ENCODE measurements at places on chromosomes 5 and 9.
A peak's percentile ranks its signal among the peaks of the same experiment; 100 is the strongest.

GRCh38 chr9:28001096-28001495 is 427.8 kb upstream of the C9orf72 start:
- DNase-seq = no peak

DNA sequence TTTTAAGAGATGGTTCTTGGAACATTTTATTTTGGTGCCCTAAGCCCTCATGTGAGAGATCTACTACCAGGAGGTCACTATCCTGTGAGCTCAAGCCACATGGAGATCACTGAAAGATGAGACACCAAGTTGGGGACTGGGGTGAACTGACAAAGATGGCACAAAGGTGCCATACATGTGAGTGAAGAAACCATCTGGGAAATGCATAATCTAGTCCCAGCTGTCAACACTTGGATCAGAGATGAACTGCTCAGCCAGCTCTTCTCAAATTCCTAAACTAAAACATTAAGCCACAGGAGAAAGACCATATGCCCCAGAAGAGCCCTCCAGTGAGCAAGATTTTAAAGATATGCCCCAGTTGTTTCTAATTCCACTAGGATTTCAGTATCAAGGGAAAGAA is 22.2 kb upstream of the MYOT start:
- no peak for DNase-seq

DNA sequence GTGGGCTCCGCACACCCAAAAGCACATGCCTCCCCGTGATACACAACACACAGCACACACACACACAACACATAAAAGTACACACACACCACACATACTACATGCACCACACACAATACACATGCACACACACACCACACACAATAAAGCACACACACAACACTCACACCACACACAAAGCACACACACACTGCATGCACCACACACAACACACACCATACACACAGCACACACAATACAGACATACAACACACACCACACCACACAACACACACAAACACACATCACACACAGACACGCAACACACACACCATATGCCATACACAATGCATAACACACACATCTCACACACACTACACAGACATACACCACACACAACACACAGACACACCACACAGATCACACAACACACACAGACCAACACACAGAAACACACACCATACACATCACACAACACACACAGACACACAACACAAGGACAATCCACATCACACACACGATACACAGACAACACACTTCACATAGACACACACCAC is 3.4 kb upstream of the CCDC187 start:
- DNase-seq = no peak

DNA sequence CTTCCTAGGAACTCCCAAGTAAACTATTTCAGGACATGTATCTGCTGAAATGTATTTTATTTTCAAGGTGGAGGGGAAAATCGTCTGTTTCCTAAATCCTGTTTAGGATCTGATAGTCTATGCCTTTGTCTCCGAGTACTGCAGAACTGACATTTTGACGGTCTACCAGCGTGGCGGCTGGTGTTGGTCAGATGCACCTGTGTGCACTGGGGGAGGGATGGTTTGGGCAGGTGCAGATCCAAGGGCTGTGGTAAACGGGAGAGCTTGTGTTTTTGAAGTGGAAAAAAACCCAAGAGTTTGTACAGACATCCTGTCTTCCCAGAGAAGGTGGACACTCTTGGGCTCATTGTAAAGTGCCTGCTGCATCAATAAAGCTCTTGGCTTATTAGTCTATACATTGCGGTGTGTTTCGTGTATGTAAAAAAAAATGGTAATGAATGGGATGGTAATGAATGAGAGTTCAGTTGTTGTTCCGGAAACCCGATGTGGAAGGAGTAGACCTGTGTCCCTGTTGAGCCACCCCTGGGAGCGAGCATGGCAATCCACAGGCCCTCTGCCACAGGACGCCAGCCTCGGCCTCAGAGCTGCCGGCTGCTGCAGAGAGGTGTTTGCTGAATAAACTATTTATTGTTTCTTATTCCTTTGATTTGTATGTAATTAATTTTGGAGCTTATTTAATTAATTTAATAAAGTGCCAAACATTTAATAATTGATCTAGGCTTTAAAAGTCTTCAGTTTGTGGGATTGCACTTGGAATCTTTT is 15.3 kb downstream of the ARPC5L start:
- DNase-seq = no peak

- no peak for DNase-seq
Measured at GRCh38 chr5:171757853-171758535, 27.6 kb upstream of the SMIM23 start.

DNA sequence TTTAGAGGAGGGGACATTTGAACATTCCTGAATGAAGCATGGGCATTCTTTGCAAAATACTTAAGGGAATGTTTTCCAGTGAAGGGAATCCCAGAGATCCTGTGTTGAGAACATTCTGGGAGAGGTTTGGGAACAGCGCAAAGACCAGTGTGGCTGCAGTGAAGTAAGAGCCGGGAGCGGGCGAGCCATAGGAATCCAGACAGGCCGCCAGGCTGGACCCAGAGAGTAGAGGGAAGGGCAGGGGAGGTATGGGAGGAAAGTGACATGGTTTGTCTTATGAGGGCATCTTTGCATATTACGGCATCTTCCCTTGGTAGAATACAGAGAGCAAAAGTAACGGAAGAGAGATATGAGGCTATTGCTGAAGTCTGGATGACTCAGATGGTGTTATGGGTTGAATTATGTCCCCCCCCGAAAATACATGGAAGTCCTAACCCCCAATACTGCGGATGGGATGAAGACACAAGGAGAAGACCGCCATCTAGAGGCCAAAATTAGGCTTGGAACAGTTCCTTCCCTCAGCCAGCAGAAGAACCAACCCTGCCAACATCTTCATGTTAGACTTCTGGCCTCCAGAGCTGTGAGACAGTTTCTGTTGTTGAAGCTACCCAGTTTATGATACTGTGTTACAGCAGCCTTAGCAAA is 268.2 kb downstream of the MAST4 start:
- DNase-seq = peak; percentile 15

- no peak for DNase-seq
Measured at GRCh38 chr9:19161257-19162025, 34.1 kb upstream of the PLIN2 start.

- no peak for DNase-seq
Measured at GRCh38 chr5:143757116-143757515, 54.8 kb upstream of the HMHB1 start.

- no peak for DNase-seq
Measured at GRCh38 chr9:78567693-78568092, 270.8 kb downstream of the PSAT1 start.

DNA sequence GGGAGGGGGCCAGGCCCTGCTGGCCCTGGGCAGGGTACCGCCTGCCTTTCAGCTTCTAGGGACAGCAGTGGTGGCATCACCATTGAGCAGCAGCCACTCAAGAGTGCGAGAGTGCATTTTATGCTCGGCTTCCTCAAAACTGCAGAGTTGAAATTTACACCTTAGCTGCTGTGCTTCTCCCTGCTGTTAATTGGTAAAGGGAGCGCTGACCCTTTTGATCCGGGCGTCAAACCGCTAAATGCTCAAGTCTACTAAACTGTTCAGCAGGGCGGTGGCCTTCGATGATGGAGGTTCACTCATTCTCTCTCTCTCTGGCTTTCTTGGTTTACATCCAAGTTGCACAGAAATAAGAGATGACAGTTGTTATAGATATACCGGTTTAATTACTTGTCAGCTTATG is 368.6 kb upstream of the IRX2 start:
- DNase-seq = no peak

- no peak for DNase-seq
Measured at GRCh38 chr9:98215821-98216220, 23.4 kb upstream of the CORO2A start.

GRCh38 chr5:135028791-135029476 is 5.1 kb downstream of the PITX1 start:
- no peak for DNase-seq

DNA sequence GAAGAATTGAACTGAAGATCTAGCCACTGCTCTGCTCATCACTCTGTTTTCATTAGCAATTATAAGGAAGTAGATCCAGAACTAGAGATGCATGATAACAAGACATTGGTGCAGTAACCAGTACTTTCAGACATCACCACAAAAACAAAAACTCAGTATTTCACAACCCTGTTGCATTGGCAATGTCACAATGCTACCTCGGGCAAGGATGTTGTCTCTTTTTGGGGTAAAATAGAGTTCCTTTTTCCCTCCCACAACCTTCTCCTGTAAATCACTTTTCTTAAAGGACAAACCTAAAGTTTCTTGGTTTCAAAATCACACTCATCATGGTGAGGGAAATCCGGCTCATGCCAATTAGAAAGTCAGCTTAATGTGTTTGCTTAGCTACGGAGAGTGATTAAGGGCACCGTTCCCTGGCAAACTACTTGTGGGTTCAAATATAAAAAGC is 420.1 kb upstream of the MEF2C start:
- peak; percentile 41 for DNase-seq

DNA sequence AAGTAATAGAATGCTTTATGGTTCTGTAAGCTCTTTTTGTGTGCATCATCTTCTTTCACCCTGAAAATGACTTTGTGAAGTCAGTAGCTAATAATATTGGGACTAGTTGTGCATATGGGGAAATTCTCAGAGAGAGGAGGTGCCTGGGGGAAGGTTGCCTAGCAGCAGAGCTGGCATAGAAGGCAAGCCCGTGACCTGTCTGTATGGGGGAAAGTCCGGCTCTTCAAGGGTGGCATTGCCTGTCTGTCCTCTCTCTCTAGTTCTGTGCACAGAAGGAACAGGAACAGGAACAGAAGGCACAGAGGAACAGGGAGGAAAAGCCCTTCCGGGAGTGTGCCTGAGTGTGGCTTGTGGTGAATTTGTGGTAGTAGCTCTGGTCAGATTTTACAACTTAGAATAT is 33.1 kb downstream of the SH3GL2 start:
- no peak for DNase-seq

GRCh38 chr9:36817160-36817834 is 216.8 kb downstream of the PAX5 start:
- no peak for DNase-seq

- no peak for DNase-seq
Measured at GRCh38 chr9:14099737-14100136, 214.2 kb downstream of the NFIB start.

DNA sequence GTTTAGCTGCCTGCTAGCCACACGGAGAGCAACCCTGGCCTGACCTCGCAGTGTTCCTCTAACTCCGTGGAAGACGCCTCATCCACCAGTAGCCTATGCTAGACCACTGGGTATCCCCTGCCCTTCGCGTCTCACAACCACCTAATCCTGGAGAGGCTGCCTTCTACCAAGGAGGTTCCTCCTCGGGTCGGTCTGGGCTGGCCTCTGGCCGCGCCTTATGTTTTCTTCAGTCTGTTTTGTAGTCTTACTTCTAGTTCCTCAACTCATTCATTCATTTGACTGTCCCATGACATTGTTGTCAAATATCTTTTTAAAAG is 1.6 kb upstream of the TPM2 start:
- DNase-seq = no peak

DNA sequence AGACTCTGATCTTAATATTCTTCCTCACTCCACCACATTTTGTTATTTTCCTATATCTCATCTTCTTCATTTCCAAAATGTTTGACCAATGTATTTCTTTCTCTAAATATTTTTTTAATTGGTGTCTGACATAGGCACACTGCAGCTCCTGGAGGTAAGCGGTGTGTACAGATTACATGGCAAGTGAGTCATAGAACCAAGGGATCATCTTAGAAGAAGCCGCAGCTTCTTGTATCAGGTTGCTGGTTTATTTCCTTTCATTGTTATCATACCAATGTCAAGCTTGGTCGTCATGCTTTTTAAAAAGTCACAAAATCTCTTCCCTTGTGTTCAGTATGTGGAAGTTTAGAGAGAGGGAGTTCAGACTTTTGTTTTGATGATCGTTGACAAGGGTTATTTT is 526.1 kb upstream of the CDH18 start:
- no peak for DNase-seq

DNA sequence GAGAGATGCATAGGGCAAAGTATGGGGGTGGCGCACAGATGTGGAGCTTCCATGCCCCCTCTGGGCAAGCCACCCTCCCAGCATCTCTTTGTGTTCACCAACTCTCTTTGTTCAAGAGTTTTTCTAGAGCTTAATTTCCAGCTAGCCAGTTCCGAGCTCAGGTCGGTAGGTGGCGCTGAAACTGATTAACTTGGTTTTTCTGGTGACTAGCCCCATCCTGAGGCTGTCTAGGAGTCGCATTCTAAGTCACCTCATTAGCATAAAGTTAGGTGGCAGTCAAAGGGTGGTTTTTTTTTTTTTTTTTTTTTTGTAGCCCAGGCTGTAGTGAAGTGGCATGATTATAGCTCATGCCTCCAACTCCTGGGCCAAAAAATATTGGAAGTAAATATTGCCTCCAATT is 476.4 kb downstream of the KDM4C start:
- DNase-seq = no peak

- no peak for DNase-seq
Measured at GRCh38 chr9:87545858-87546257, 48.2 kb downstream of the DAPK1 start.

DNA sequence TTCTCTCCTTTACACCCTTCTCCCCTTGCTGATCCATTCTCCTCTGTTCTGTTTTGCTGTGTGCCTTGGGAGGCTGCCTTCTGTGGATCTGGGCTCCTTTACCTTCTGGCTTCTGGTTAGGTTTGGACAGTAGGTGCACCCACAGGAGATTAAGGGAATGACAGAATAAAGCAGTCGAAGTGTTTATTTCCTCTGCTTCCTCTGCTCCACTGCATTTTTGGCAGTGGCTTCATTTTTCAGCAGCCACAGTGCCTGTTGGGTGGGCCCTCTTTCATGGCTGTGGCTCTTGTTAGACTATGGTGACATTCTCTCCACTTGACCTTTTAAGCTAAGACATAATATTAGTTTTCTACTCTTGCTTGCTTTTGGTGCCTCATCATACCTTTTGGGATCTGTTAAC is 144.1 kb downstream of the CCDC171 start:
- DNase-seq = no peak

GRCh38 chr5:54362992-54363625 is 52.7 kb upstream of the ARL15 start:
- DNase-seq = no peak

DNA sequence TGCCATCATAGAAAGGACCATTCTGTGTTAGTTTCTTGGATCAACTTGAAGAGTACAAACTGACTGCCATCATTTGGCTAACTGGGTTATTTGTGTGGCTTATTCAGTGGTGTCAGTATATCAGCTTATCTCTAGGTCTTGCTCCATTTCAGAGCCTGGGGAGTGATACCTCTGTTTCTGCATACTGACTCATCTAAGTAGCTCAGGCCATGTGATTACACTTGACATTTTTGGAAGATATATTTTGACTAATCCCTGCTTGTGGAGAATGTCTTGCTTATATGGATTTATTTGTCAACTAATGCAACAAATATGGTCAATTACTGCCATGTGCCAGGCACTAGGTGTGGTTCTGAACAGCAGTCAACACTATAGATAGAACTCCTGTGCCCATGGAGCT is 311.7 kb downstream of the YTHDC2 start:
- no peak for DNase-seq

DNA sequence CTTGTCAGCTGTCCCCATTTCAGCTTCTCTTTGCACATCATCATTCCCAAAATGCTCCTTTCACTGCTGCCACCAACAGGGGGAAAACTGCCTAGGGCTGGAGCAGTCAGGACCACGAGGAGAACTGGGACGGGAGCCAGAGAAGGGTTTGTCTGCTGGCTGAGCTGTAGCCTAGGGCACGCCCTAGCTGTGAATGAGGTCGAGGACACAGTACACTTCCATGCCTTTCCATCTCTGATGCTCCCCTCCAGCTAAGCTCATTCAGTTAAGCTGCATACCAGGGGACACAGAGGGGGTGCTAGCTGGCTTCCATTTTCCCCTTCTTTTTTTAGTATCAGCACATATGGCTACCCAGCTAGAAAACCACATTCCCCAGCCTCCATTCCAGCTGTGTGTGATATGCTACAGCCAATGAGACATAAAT is 64.7 kb downstream of the STK10 start:
- peak; percentile 75 for DNase-seq
